CD4-positive, alpha-beta memory T cell (primary cell): ENCODE measurements at places on chromosomes 11 and 22. TPM values are rescaled to one million over a fixed set of nuclear protein-coding genes. Genes with fewer than 3 reads are reported as not detected.

The ARSA gene
- total RNA-seq = 86.8 TPM

GRCh38 chr22:19330865-19331418 is 39.4 kb upstream of the CLTCL1 start:
- H3K4me1 ChIP-seq = no peaks in the 10 kb centered on the region
- no peaks in the 10 kb centered on the region for H3K27me3 ChIP-seq
- H3K27ac ChIP-seq = no peak overlapping the region
- no peak overlapping the region for H3K4me3 ChIP-seq

DNA sequence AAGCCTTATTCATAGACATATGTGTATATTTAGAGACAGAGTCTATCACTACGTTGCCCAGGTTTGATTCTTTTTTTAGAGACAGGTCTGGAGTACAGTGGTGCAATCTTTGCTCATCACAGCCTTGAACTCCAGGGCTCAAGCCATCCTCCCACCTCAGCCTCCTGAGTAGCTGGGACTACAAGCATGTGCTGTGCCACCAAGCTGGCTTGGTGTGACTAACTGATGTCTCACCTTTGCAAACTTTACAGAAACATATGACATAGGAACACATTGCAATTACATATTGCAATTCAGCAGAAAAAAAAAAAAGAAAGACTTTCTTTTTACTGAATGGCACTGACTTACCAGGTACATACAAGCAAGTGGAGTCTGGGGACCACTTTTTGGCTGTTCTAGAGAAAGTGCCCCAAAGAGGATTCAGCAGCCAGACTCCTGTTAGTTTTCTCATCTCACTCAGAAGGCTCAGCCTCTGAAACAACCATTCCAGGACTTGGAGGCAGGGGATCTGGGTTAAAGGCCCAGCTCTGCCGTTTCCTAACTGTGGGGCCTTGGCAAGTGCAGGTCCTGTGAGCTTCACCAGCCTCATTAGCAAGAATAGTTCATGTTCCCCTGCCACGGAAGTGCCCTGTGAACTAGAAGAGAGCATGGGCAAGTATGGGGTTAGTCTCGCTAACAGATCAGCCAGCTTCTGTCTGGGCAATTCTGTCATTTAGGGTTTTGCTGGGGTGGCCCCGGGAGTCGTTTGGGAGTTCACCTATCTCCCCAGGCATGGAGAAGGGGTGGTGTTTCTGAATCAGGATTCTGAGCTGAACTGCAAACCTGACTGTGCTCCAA is 11.3 kb upstream of the NFAM1 start:
- no peaks in the 10 kb centered on the region for H3K27me3 ChIP-seq
- peak overlapping the region; percentile 69 for H3K27ac ChIP-seq
- peaks cover 20% of the 10 kb centered on the region for H3K4me1 ChIP-seq
- H3K4me3 ChIP-seq = peak overlapping the region; percentile 71
- no peaks in the 10 kb centered on the region for H3K36me3 ChIP-seq
- no peak for DNase-seq

The CPT1B gene
- total RNA-seq = 70.0 TPM

DNA sequence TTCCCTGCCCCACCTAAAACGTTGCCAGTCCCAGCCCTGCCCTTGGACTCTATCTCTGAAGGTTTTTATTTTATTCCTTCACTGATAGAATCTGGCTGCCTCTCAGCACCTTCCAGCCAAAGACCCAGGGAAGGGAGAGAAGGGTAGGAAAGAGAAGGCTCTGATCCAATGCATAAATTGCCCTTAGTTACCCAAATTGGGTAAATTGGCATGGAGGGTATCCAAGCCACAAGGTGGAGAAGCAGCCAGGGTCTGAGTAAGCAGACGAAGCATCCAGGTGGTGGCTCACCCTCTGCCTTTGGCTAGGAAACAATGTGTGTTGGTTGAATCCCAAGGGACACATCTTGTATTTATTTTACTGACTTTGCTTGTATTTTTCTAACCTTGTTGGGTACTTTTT is 89.0 kb downstream of the FEZ1 start:
- DNase-seq = no peak
- H3K36me3 ChIP-seq = no peaks in the 10 kb centered on the region
- peaks cover 6% of the 10 kb centered on the region for H3K4me1 ChIP-seq
- H3K27ac ChIP-seq = no peak overlapping the region
- peaks cover 14% of the 10 kb centered on the region for H3K27me3 ChIP-seq

DNA sequence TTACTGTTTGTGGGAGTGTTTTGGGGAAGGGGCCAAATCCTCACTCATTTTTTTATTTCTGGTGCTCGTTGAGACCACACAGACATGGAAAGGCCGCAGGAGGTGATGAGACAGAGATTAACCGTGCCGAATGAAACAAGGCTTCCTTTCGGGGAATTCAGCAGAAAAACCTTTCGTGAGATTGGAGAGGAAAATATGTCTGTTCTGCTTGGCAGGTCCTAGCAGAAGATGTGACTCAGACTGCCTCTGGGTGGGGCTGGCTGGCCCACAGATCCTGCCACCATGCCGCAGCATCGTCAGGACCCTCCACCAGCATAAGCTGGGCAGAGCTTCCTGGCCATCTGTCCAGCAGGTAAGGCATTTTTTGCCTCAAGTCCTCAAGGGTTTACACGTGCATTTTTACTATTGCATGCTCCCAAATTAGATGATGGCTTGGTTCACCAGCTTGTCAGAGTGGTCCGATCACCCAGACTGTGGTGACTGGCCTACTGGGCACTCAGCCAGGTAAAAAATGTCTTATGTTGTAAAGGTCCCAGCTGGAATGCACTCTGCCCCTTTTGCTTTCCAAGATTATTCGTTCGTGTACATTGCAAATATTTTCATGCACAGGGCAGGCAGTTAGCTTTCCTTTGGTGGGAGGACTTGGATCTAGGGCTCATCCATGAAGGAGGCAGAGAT is 1.5 kb downstream of the DDB2 start:
- H3K4me3 ChIP-seq = peak overlapping the region; percentile 95
- H3K27ac ChIP-seq = peak overlapping the region; percentile 81
- H3K4me1 ChIP-seq = peaks cover 37% of the 10 kb centered on the region

DNA sequence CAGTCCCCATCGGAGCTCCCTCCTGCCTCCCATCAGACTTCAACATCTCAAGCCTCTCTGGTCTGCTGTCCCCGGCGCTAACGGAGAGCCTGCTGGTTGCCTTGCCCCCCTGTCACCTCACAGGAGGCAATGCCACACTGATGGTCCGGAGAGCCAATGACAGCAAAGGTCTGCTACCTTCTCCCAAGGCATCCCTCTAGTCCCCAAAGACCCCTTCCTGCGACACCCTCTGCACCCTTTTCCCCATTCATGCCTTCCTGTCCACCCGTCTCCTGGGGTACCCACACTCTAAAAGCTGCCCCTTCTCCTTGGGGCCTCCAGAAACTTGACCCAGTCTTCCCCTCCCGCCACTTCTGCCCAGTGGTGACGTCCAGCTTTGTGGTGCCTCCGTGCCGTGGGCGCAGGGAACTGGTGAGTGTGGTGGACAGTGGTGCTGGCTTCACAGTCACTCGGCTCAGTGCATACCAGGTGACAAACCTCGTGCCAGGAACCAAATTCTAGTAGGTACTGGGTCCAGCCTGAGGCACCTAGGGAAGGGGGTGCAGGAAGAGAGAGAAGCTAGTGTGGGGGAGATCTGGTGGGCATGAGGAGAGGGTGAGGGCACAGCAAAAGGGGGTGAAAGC is 860 bp downstream of the UPK2 start:
- H3K4me3 ChIP-seq = no peak overlapping the region
- H3K27me3 ChIP-seq = no peaks in the 10 kb centered on the region
- H3K4me1 ChIP-seq = peaks cover 5% of the 10 kb centered on the region
- no peak overlapping the region for H3K27ac ChIP-seq
- H3K36me3 ChIP-seq = no peaks in the 10 kb centered on the region
- no peak for DNase-seq
